Naive B cell (primary cell): ENCODE measurements at places on chromosomes 16 and 17.

DNA sequence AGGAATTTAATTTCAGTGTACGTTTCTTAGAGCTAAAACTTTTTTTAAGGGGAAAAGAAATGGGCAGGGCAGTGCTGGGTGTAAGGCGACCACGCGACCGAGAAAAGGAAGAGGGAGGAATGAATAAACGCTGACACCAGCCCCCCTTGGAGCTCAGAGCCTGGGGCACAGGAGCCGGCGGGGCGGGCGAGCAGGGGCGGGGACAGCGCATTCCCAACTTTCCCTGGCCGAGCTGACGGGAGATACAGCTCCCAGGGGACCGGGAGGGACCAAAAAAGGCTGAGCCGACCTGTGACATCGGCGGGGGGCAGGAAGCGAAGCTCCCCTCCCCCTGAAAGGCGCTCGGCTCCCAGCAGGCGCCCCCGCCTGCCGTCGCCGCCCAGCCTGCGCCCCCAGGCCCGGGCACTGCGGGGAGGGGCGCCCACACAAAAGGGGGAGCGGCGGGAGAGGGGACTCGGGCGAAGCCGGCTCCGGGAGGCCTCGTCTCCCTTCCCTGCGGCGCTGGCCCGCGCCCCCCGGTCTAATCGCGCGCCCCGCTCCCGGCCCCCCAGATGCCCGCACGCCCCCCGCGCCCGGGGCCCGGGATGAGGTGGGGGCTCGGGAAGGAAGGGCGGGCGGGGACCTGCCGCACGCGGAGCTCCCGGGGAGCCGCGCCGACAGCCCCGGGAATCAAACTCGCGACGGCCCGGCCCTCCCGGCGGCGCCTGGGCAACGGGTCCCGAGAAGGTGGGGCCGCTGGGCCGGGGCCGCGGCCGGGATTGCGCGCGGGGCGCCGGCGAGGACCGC, 622 bp downstream of the CUEDC1 start:
- no peak for DNase-seq

DNA sequence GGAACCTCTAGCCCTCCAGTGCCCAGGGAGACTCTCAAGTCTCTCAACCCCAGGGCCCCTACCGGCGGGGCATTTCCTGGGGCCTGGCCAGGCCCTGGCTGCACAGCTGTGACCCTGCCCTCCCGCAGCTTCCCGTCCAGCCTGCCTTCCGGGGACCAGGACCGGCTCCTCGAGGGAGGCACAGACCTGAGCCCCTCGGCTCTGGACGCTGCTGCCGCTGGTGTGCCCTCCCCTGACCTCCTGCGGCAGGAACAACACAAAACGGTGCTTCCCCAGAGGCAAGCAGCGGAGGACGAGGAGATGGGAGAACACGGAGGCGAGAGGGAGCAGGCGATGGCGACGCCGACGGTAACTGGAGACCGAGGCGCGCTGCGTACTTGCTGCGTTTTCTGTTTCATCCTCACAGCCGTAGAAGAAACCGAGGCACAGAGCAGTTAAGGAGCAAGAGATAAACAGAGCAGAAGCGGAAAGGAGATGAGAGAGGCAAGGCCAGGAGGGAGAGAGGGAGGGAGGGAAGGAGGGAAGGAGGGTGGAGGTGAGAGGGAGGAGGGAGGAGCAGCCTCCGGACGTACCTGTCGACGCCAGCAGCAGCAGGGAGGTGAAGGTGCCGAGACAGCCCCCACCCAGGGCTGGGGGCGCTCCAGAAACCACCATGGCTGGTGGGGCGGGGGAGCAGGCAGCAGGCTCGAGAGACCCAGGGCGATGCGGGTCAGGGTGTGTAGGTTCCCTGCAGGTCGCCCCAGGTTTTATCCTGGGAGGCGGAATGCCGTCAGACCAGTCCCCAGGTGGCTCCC, at the start of gene PRSS22:
TSS of gene PRSS22 (minus strand) at position 720 of the 794 bp plus-strand sequence. CDS start at position 654, 66 bp downstream.
- DNase-seq = no peak

GRCh38 chr17:79131701-79132100, 57.1 kb downstream of the ENGASE start:
- DNase-seq = no peak

DNA sequence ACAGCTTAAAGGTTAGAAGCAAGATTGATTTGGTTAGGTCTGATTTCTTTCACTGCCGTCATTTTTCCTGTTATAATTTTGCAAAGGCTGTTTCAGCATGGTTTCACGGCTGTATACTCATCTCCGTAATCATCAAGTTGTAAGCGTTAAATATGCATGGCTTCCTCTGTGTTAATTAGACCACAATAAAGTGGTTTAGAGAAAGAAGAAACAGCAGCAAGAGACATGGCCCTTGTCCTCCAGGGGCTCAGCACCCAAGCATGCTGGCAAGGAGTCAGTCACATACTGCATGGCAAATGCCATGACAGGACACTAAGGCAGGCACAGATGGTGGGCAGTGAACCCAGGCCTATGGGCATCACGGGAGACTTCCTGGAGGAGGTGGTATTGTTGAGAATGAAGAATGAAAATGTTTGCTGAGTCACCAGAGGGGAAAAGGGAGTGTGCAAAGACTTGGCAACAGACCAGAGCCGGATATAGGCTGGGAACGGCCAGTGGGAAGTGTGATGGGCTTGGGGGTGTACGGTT, 61.4 kb upstream of the PLCG2 start:
- DNase-seq = no peak

DNA sequence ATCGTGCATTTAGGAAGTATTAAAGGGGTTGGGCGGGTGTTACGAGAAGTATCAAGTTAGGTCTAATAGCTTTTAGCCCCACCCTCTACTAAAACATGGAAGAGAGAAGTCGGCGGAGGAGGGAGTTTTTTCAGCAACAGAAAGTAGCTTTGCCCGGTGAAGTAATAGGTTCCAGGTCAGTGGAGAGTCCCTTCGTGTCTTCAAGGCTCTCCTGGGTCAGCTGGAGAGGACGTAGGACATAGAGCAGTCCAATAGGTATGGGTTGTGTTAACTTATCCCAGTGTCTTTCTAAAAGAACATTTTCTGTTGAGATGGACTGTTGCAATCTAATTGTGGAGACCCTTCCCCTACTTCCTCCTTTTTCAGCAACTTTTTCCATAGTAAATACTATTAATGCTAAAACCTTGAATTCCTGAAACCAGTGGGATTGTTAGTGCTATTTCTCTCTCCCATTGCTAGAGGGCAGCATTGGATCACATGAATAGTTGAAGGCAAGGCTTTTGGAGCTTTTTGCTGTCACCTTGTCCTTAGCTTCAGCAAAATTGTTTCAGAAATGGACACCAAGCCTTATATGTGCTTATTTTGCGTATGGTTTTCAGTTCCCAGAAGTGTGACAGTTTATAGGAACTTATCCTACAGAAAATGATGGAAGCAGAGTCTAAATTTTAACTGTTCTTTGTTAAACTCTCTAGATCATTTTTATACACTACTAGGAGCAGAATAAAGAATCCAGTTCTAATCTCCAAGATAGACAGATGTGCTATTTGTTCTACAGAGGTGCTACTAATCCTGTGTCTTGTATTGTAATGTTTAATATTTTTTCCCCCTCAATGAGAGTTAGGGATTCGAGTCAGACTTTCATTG, 38.4 kb downstream of the UTP18 start:
- DNase-seq = peak; percentile 2

GRCh38 chr17:42365136-42365535, 23.1 kb downstream of the STAT3 start:
- DNase-seq = no peak

GRCh38 chr16:70253291-70254106, 1.8 kb upstream of the EXOSC6 start:
- DNase-seq = peak; percentile 24

DNA sequence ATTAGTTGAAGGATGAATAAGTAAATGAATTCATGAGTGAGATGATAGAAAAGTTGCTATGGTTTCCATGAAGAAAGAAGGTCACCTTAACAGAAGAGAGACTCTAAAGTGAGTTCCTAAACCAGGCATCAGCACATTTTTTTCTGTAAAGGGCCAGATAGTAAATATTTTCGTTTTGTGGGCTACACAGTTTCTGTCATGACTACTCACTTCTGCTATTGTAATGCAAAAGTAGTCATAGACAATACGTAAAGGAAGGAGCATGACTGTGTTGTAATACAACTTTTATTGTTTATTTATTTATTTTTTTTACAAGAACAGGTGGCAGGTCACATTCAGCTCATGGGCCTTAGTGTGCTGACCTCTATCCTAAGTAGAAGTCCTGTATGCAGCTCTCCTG, 426.1 kb upstream of the DYNLRB2 start:
- DNase-seq = no peak

GRCh38 chr17:58693208-58693607, 806 bp downstream of the RAD51C start:
- no peak for DNase-seq

DNA sequence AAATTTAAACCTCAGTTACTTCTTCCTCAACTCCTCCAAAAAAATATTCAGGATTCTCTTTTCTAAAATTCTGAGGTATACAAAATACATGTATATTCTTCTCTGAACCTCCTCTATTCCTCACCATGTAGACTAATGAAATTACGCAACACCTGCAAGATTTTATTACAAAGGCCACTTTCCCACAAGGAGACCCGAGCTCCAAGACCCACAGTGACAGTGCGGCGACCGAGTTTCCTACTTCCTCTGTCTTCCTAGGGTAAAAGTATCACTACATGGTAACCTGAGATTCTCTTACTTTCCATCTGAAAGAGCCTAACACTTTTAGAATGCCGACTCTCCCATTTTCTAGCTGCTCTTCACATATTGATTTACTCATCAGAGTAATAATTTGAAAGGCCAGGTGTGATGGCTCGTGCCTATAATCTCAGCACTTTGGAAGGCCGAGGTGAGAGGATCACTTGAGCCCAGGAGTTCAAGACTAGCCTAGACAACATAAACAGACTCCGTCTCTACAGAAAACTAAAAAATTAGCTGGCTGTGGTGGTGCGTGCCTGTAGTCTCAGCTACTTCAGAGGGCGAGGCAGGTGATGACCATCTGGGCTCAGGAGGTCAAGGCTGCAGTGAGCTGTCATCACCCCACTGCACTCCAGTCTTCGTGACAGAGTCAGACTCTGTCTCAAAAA, 35.7 kb downstream of the CYTH1 start:
- DNase-seq = no peak

DNA sequence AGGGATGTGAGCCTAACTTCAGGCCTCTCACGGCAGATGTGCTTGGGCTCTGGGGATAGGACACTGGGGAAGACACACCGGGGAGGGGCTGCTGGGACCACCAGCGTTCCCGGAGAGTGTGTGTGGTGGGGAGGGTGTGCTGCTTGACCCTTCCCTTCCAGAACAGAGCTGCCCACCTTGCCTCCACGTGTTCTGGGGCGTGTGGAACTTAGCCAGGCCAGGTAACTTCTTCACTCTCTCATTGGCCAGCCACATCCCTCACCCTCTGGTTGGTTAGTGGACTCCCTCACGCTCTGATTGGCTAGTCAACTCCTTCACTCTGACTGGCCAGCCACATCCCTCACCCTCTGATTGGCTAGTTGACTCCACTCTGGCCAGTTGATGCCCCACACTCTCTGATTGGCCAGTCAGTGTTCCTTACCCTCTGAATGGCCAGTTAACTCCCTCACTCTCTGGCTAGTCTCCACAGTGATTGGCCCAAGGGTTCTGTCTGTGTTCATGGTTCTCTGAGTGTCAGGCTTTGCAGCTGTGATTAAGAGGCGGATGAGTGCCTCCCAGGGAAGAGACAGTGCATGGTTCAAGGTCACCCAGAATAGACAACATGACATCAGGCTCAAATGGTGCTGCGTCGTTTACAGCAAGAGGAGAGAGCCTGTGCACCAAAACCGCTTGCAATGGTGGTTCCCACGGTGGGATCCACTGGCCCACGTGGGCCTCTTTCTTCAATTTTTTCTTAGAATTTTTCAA, 10.0 kb downstream of the TMEM235 start:
- DNase-seq = no peak

DNA sequence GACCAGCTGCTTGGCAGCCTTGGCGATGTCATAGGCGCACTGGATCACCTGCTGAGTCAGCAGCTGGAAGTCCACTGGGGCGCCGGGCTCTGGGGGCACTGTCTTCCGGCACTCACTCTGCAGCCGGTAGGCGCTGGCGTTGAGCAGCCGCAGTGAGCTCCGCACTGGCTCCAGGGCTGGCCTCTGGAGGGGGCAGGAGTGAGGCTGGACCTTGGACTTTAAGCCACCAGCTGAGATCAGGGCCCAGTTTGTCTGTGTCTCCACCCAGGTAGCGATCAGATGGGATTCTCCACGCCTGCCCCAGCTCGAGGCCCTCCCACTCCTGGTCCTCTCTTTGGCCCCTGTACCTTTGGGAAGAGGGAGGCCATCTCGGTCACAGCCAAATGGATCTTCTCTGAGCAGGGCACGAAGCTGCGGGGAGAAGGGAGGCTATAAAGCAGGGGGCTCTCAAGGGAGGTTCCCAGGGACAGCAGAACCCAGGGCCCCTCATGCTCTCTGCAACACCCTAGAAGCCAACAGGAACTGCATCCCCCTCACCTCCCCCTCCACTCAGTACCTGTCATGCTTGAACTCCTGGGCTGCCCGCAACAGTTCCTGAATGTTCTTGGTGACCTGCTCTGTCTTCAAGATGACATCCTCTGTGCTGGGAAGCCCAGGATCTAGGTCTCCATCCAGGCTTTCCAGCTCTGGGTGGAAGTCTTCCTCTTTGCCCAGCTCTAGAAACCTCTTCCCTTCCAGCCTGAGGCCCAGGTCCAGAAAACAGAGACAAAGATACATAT, 6.4 kb downstream of the TP53I13 start:
- no peak for DNase-seq

GRCh38 chr17:354651-355556, 2.3 kb upstream of the RPH3AL start:
- DNase-seq = no peak

- no peak for DNase-seq
These were observed 77.1 kb downstream of the ARSG start for GRCh38 chr17:68368387-68368786.

DNA sequence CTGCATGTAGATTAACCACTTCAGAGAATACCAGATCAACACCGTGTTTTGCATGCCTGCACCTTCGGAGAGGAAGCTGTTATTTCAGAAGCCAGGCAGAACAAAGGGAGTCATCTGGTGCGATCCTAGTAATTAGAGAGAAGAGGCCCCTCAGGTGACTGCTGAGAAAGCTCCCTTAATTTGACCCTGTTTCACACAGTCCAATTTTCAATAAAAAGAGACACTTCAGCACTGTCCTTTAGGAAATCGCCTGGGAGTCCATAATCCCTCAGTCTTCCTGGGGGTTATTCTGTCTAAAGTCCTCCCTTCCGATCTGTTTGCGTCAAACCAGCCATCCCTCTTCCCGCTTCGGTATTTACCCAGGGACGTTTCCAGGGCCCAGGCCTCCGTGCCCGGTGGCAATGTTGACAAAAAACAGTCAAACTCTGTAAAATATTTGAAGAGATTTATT, 23.4 kb upstream of the TNRC6C start:
- DNase-seq = no peak

- DNase-seq = no peak
These were observed 2.0 kb downstream of the TUBD1 start for GRCh38 chr17:59890720-59891119.
